ENCODE measurements at places on chromosomes 3 and 15.
A peak's percentile ranks its signal among the peaks of the same experiment; 100 is the strongest.

DNA sequence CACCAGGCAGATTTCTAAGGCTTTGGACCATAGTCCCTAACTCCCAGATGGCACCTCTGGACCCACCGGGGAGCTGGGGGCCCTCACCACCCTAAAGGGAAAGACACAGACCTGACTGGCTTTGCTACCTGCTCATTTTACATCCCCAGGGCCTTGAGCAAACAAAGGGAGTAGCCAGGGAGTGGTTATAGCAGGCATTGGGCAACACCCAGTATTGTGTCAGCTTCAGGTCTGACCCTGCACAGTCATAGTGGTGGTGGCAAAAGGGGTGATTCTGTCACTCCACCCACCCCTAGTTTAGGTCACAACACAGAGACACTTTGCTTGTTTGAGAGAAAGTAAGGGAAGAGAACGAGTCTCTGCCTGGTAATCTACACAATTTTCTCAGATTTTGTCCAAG is 352.5 kb downstream of the DIPK2A start:
- no peak overlapping the region for H3K4me3 ChIP-seq
- DNase-seq, result no peak
- no peaks in the 10 kb centered on the region for H3K36me3 ChIP-seq
- H3K27ac ChIP-seq, result no peak overlapping the region
- no peaks in the 10 kb centered on the region for H3K4me1 ChIP-seq
- H3K27me3 ChIP-seq, result no peaks in the 10 kb centered on the region

- no peak overlapping the region for H3K4me3 ChIP-seq
- DNase-seq, result no peak
- H3K36me3 ChIP-seq, result no peaks in the 10 kb centered on the region
Measured at GRCh38 chr3:133856316-133856715, 39.4 kb downstream of the RAB6B start.

GRCh38 chr3:138691351-138691750 is 82.8 kb downstream of the FAIM start:
- H3K4me1 ChIP-seq, result peaks cover 6% of the 10 kb centered on the region
- H3K27me3 ChIP-seq, result no peaks in the 10 kb centered on the region
- H3K36me3 ChIP-seq, result no peaks in the 10 kb centered on the region
- H3K27ac ChIP-seq, result no peak overlapping the region

GRCh38 chr3:40827942-40828688 is 303.4 kb downstream of the ZNF621 start:
- no peaks in the 10 kb centered on the region for H3K27me3 ChIP-seq
- no peaks in the 10 kb centered on the region for H3K4me1 ChIP-seq
- no peak overlapping the region for H3K27ac ChIP-seq
- H3K36me3 ChIP-seq, result no peaks in the 10 kb centered on the region

DNA sequence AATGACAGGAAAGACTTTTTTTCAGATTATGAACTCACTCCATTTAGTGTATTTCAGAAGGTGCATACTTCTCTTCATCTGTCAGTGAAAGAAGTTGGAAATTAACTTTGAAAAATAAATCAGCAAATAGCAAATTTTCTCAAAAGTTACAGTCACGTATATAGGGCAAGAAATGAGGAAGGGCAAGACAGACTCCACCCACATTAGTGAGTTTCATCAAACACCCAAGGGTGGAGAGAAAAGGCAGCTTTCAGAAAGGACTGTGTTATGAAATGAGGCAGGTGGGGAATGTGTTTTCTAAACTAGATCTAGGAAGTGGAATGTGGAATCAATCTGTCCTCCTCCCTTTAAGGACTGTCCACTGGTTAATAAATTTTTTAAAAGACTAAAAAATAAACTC is 2.9 kb downstream of the SLC22A13 start:
- no peak overlapping the region for H3K4me3 ChIP-seq
- no peaks in the 10 kb centered on the region for H3K4me1 ChIP-seq
- H3K36me3 ChIP-seq, result no peaks in the 10 kb centered on the region
- H3K27ac ChIP-seq, result no peak overlapping the region
- DNase-seq, result no peak
- H3K27me3 ChIP-seq, result no peaks in the 10 kb centered on the region

DNA sequence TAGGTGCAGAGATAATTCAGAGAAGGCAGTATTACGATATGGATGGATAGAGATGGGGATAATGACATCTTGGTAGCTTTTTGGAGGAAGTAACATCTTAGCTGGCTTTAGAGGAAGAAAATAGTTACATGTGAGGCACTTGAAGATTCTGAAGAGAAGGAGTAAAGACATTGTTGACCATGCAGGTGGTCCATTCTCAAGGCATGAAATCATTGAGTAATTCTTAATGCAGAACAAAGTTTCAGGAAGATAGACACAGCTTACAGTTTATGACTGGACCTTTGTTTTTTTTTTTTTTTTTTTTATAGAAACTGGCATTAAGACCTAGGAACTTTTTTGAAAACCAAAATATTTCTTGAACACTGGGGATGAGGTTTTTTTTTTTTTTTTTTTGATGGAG is 28.2 kb downstream of the MBNL1 start:
- no peaks in the 10 kb centered on the region for H3K27me3 ChIP-seq
- H3K27ac ChIP-seq, result no peak overlapping the region
- no peak overlapping the region for H3K4me3 ChIP-seq
- no peaks in the 10 kb centered on the region for H3K36me3 ChIP-seq
- peaks cover 6% of the 10 kb centered on the region for H3K4me1 ChIP-seq

- no peak for DNase-seq
- no peak overlapping the region for H3K27ac ChIP-seq
- H3K27me3 ChIP-seq, result no peaks in the 10 kb centered on the region
- no peak overlapping the region for H3K4me3 ChIP-seq
Measured at GRCh38 chr15:42133886-42134502, 22.4 kb downstream of the PLA2G4F start.

DNA sequence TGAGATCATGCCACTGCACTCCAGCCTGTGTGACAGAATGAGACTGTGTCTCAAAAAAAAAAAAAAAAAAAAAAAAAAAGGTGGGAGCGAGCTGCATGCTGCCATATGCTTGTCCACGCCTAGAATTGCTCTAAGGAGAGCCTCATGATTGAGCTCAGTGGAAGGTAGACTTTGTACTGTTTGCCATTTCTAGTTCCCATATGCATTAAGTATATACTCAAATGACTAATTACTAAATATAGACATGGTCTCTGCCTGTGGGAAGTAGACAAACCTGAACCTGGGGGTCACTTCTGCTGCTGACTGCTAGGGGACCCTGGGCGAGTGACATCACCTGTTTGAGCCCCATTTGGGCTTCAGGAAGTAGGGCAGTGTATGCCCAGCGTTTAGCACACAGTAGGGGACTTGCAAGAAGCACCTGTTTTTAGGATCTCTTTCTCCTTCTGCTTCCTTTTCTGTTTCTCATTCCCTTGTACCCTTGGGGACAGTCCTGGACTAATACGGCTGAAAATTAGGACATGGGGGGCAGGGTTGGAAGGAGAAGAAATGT is 27.2 kb downstream of the PRKCD start:
- H3K4me3 ChIP-seq, result no peak overlapping the region
- no peak overlapping the region for H3K27ac ChIP-seq
- DNase-seq, result no peak
- H3K36me3 ChIP-seq, result no peaks in the 10 kb centered on the region

GRCh38 chr3:157460253-157460652 is 23.6 kb downstream of the PTX3 start:
- DNase-seq, result no peak
- H3K27ac ChIP-seq, result no peak overlapping the region
- H3K27me3 ChIP-seq, result no peaks in the 10 kb centered on the region

- peak; percentile 44 for DNase-seq
- peaks cover 6% of the 10 kb centered on the region for H3K4me1 ChIP-seq
- H3K27me3 ChIP-seq, result no peaks in the 10 kb centered on the region
- no peak overlapping the region for H3K27ac ChIP-seq
Measured at GRCh38 chr3:152258448-152259393, 10.0 kb upstream of the MBNL1 start.

- no peaks in the 10 kb centered on the region for H3K4me1 ChIP-seq
- H3K27ac ChIP-seq, result no peak overlapping the region
- H3K36me3 ChIP-seq, result no peaks in the 10 kb centered on the region
- DNase-seq, result no peak
Measured at GRCh38 chr3:22835041-22835440, 368.1 kb upstream of the UBE2E2 start.

- DNase-seq, result no peak
- no peak overlapping the region for H3K27ac ChIP-seq
- no peaks in the 10 kb centered on the region for H3K27me3 ChIP-seq
- H3K4me1 ChIP-seq, result no peaks in the 10 kb centered on the region
- no peak overlapping the region for H3K4me3 ChIP-seq
Measured at GRCh38 chr3:24470277-24470676, 24.4 kb downstream of the THRB start.

- peak overlapping the region; percentile 47 for H3K4me3 ChIP-seq
- H3K4me1 ChIP-seq, result peaks cover 3% of the 10 kb centered on the region
- no peaks in the 10 kb centered on the region for H3K36me3 ChIP-seq
- peak overlapping the region; percentile 73 for H3K27ac ChIP-seq
- peak; percentile 77 for DNase-seq
Measured at GRCh38 chr3:131361464-131362421, 19.8 kb upstream of the NUDT16 start.

DNA sequence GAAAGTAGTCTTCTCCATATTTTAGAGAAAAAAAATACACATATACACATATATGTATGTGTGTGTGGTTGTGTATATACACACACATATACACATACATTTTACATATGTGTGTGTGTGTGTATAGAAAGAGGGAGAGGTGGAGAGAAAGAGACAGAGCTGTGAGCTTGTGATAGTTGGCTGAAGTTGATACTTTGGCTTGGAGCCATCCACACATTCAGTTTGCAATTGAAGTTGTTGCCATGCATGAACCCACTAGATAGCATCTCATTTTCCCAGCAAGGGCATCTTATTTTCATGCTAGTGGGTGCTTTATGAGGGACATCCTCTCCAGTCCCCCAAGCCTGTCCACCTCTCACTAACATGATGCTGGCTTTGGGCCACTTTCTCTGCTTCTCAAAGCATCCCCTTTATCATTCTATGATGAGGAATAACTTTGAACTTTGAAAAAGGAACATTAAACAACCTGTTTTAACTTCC is 228.6 kb downstream of the ZNF621 start:
- H3K36me3 ChIP-seq, result no peaks in the 10 kb centered on the region
- no peak for DNase-seq
- H3K4me1 ChIP-seq, result no peaks in the 10 kb centered on the region
- H3K4me3 ChIP-seq, result no peak overlapping the region

- H3K4me1 ChIP-seq, result no peaks in the 10 kb centered on the region
- no peak overlapping the region for H3K4me3 ChIP-seq
- DNase-seq, result no peak
- no peaks in the 10 kb centered on the region for H3K27me3 ChIP-seq
- H3K27ac ChIP-seq, result no peak overlapping the region
Measured at GRCh38 chr3:193943851-193944517, 192.0 kb upstream of the HES1 start.

DNA sequence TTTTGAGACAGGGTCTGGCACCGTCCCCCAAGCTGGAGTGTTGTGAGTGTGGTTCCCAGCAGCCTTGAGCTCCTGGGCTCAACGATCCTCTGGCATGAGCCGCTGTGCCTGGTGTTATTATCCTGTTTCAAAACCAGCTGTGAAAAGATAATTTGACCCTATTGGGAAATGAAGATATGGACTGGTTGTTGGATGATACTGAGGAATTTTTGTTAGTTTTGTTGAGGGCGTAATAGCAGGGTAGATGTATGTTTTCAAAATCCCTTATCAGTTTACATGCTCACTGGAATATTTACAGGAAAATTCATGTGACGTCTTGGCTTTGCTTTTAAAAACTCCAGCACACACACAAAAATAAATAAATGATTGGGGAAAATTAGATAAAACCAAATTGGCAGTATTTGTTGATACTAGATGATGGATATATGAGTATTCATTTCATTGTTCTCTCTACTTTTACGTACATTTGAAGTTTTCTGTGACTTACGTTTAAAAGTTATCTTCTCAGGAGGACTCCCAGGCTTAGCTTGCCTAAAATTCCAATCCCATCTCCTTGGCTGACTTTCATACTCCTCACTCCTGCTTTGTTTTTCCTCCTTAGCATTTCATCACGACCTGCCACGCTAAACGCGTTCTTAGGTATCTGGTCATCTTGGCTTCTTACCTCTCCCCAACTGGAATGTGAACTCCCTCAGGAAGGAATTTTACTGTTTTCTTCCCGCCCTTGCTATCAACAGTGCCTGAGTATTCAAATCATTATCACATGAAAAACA is 56.8 kb upstream of the TFRC start:
- H3K36me3 ChIP-seq, result no peaks in the 10 kb centered on the region
- DNase-seq, result peak; percentile 51
- H3K4me3 ChIP-seq, result no peak overlapping the region
- H3K27ac ChIP-seq, result peak overlapping the region; percentile 68
- H3K4me1 ChIP-seq, result peaks cover 13% of the 10 kb centered on the region

- H3K27me3 ChIP-seq, result no peaks in the 10 kb centered on the region
- no peak overlapping the region for H3K4me3 ChIP-seq
- H3K27ac ChIP-seq, result no peak overlapping the region
Measured at GRCh38 chr3:27679691-27680090, 42.4 kb downstream of the EOMES start.

GRCh38 chr15:88126695-88127431 is 129.7 kb downstream of the NTRK3 start:
- no peak for DNase-seq
- H3K36me3 ChIP-seq, result no peaks in the 10 kb centered on the region

GRCh38 chr3:140995881-140996280 is 54.2 kb downstream of the SLC25A36 start:
- H3K36me3 ChIP-seq, result no peaks in the 10 kb centered on the region
- no peak overlapping the region for H3K4me3 ChIP-seq
- no peaks in the 10 kb centered on the region for H3K27me3 ChIP-seq
- no peak overlapping the region for H3K27ac ChIP-seq

DNA sequence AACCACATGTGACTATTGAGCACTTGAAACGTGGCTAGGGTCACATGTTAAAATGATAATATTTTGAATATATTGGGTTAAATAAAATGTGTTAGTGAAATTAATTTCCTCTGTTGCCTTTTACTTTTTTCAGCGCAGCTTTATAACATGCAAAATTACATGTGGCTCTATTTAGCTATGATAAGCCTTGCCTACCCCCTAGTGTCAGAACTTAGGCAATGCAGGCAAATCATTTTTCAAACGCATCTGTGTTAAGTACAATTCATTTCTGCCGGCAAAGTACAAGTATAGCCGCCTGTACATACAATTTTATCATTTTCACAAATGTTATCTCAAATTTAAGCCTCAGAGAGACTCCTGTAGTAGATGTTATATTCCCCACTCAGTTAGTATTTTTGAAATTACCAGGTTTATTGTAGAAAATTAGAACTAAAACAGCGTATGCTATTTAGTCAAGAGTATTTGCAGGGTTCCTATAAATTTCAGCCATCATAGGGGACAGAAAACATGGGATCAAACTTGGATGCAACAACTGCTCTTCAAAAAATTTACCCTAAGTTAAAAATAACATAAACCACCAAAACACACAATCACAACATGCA is 56.1 kb downstream of the TAFA4 start:
- H3K27ac ChIP-seq, result no peak overlapping the region
- no peak for DNase-seq
- H3K27me3 ChIP-seq, result no peaks in the 10 kb centered on the region
- H3K4me1 ChIP-seq, result no peaks in the 10 kb centered on the region
- no peaks in the 10 kb centered on the region for H3K36me3 ChIP-seq
- no peak overlapping the region for H3K4me3 ChIP-seq

DNA sequence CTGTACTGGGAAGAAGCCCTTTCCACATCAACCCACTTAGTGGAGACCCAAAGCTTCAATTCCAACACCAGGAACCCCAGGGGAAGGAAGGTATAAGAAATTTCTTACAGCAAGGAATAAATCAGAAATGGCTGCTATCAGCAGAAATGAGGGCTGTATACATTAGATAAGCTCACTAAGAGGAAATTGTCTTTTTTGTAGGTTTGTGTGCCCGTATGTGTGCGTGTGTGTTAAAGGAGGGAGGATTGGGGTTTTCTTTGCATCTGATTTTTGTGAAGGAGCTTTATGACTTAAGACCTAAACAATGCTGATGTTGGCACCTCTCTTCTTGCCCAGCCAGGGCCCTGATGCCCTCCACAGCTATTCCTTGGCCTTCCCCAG is 18.6 kb downstream of the ARRDC4 start:
- H3K4me1 ChIP-seq, result no peaks in the 10 kb centered on the region
- DNase-seq, result no peak
- no peaks in the 10 kb centered on the region for H3K27me3 ChIP-seq
- H3K27ac ChIP-seq, result no peak overlapping the region
